Upper lobe of right lung (tissue), 1 donor: ENCODE measurements at places on chromosomes 11 and 22.

DNA sequence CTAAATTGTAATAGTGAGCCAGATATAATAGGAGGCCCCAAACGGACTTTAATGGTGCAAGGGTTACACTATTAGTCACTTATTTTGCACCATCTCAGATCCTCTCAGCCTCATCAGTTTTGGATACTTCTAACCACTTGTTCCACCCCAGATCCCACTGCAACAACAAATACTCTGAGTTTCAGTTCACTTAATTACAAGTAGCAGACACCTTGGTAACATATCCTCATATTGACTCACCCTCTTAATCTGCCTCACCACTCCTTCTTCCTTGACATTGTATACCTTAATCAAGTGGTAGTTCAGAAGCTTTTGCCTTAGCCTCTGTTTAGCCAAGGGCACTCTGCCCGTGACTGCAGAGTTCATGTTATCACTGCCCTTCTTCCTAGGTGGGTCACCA lies 256.1 kb upstream of the UBASH3B start:
- no peak for DNase-seq

DNA sequence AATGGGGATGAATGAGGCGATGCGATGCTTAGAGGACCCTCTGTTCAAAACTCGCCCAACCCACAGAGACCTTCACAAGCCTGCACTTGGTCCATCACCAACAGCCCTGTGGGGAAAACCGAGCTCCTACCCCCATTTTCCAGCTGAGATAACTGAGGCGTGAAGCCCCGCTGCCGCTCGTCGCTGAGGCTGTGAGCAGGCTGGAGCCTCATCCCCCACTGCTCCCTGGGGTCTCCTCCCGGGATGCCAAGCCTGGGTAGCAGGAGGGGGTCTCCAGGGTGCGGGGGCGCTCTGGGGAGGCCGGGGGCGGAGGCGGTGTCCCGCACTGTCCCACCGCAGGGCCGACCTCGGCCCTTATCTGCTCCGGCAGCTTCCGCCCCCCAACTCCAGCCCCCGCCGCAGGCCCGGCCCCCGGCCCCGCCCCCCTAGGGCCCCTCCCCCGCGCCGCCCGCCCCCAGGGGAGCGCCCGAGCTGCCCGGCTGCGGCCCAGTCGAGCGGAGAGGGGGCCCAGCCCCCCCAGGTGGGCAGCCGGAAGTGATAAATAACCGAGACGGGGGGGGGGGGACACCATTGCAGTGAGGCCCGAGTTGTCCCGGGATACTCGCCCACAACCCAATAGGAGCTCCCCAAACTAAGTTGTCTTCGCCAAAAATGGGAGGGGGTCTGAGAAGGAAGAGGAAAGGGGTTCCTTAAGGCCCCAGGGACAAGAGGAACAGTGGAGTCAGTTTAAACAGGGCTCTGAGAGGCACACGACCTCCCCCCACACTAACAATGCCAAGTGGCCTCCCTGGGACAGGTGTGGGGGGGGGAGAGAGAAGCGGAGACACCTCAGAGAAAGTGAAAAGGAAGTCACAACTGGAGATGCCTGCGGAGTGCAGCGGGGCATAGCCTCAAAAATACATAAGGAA lies 8.3 kb upstream of the SLC39A13 start:
- DNase-seq, result no peak

DNA sequence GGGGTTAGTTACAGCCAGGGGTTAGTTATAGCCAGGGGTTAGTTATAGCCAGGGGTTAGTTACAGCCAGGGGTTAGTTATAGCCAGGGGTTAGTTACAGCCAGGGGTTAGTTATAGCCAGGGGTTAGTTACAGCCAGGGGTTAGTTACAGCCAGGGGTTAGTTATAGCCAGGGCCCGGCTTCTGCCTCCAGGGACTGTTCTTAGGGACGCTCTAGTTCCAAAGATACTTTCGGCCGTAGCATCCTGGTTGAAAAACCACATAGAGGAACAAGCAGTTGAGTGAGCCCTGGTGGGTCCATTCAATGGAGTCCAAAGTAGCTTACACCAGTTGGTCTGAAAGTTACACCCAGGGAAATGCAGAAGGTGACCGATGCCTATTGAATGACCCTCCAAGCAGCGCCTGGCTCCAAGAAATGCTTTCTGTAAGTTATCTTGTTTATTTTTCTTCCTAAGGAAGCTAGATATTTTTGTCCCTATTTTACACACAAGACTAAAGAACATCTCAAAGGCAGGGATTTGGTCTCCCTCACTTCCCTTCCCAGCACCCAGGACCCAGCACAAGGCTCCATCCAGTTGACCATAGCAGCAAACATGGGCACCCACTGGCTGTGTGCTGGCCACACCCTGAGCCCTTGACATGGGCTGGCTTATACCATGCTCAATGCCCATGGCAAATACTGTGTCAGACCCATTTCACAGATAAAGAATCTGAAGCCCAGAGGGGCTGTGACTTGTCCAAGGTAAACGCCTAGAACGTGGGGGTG lies 49.7 kb upstream of the SHISAL1 start:
- DNase-seq, result peak; percentile 9

DNA sequence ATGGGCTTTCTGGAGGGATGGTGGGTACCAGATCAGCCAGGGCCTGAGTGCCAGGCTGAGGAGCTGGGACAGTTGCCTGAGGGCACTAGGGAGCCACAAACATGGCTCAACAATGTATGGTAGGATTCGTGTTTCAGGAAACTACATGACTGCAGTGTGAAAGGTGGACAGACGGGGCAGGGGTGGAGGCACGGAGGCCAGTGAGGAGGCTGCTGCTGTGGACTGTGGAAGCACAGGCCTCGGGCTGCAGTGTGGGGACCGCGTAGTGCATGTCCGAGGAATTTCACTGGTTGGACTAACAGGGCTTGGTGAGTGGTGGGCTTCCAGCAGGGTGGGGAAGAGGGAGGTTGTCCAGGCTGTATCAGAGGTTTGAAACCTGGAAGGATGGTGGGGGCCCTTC lies 7.8 kb downstream of the P2RY2 start:
- DNase-seq, result peak; percentile 31

DNA sequence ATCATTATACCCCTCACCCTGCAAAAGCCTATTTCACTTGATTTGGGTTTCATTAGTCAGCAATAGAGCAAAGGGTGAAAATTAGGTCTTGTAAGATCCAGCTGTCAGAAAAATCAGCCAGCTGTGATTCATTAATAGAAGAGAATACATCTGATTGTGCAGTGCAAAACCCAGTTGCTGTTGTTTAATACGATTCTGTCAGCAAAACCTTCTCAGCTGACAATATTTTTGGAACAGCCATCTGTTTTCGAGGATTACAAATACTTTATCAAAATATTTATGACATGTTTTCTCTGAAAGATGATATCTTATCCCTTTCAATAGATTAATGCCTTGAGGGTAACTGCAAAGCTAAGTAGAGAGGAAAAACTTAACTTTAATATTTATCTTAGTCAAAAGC lies 1354.0 kb upstream of the RAG2 start:
- no peak for DNase-seq

DNA sequence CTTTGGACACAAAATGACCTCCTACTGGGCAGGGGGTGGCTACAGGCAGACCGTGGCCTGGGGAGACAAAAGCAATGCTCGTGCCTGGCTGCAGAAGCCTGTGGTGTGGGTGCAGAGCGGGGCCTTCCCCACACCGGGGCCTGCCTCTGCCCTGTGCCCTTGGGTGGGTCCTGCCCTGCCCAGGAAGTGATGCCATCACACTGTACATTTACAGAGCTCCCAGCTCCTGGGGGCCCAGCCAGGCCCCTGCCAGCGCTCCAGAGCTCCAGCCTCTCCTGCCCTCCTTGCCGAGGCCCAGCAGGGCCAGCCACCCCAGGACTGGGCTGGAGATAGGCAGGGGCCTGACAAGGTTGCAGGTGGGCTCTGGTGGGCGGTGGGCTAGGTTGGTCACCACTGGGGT lies 40.1 kb downstream of the MUC5B start:
- DNase-seq, result no peak

DNA sequence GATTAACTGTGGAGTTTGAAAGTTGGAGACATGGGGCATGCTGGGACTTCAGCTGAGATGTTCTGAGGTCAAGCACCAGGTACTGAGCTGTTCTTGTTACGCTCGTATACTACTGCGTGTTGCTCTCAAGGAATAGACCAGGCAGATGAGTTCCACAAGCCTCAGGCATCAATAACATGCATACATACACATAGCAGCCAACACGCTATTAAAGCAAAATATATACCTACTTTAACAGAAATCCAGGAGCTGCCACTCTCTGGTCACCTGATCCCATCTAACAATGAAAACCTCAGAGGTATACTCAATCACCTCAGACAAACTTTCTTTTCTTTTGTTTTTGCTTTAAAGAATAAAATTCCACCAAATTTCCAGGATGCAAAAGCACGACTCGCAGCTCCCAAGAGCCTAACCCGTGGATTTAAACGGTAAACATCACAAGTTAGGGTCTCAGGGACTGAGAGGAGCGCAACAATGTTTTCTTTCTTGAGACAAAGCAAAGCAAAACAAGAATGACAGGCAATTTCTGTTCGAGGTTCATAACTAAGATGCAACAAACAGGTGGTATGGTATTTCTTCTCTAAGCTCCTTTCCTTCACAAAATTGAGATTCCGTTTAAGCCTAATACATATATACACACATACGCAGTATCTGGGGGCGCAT lies 16.5 kb downstream of the BLID start:
- DNase-seq, result no peak

DNA sequence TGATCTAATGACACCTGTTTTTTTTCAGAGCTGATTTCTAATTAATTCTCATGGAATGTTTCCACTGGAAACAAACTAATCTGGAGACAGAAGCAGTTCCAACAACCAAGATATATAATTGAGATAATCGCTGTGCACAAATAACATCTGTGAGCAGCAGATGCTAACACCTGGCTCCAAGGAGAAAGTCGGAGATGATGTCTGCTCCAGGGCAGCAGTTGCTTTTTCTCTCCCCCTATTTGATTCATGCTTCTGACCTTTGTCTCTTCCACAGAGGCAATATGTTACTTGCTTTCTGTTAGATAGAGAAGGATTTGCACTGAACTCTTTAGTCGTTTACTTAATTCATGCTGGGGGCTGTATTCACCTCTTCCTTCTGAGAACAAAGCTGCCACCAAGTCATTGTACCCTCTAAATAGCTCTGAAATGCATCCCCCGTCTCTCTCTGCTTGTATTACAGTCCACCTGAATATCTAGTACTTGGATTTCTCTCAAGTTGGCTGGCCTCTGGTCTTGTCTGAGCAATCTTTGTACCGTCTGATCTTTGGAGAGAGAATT lies 187.4 kb downstream of the MYO18B start:
- no peak for DNase-seq

- no peak for DNase-seq
Observed at GRCh38 chr22:38035530-38035885, 21.7 kb upstream of the PICK1 start.

DNA sequence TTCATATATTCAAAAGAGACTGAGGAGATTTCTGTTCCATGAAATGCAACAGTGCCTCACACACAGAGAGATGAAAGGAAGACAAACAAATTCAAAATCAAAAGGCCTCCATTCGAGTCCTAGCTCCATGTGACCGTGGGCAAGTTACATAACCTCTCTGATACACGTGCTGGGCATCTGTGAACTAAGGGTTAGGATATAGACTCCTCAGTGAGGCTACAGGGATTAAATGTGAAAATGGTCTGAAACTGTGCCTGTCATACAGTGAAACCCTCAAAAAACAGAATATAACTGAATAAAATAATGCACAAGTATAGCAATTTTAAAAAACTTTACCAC lies 111.8 kb upstream of the MTMR2 start:
- DNase-seq, result no peak

- no peak for DNase-seq
Observed at GRCh38 chr11:95762534-95762933, 27.0 kb downstream of the FAM76B start.

DNA sequence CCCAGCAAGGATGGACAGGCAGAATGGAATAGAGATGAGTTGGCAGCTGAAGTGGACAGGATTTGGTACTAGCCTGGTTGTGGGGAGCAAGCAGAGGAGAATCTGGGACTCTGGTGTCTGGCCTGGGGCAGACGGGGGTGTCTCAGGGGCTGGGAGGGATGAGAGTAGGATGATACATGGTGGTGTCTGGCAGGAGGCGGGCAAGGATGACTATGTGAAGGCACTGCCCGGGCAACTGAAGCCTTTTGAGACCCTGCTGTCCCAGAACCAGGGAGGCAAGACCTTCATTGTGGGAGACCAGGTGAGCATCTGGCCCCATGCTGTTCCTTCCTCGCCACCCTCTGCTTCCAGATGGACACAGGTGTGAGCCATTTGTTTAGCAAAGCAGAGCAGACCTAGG lies 2.3 kb downstream of the GSTP1 start:
- no peak for DNase-seq

- peak; percentile 74 for DNase-seq
Observed at GRCh38 chr11:58058276-58059006, 27.7 kb downstream of the OR6Q1 start.

- DNase-seq, result no peak
Observed at GRCh38 chr11:110061296-110061695, 31.9 kb upstream of the ZC3H12C start.
